ENCODE measurements at places on chromosomes 16 and 17.

DNA sequence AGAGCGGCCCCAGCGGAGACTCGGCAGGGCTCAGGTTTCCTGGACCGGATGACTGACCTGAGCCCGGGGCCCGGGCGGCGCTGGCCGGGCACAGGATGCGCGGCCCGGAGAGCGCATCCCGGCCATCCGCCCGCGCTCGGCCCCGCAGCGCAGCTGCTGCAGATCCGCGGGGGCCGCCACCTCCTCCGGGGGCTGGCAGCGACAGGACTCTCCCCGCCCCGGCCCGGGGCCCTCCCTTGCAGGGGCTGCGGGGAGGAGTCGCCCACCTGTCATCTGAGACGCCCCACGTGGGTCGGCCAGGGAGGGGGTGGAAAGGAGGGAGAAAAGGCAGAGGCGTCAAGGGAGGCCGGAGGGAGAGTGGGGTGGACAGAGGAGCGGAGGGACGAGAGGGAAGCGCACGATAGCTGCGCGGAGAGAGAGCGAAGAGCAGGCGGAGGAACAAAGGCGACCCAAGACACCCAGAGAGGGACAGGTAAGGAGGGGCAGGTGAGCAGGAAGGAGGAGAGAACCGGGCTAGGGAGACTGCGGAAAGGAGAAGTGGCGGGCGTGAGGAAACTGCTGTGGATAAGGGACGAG is 471 bp upstream of the PRKAR1A start:
- peak; percentile 66 for DNase-seq

DNA sequence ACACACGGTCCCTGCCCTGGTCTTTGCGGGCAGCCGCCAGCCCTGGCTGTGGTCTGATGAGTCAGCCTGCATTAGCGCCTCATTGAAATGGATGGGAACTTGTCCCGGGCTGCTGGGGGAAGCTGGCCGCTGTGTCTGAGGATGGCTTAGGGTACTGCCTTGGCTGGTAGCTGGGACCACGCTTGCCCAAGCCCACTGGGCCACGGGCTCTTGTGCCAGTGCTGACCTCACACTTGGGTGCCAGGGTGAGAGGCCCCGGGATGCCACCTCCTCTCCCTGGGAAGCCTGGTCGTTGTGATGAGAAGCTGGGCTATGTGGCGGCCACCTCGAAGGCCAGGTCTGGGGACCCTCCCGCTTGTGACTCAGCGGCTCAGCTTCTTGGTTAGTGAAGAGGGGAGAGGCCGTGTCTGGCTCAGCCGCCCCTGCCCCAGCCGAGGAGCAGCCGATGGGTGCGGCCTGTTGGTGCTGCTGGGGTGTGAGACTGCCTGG is 10.7 kb downstream of the CACNA1H start:
- no peak for DNase-seq

GRCh38 chr17:32265192-32265923 is at the start of gene RHBDL3:
TSS of gene RHBDL3 (plus strand) at chr17:32265832. CDS start at chr17:32266190, 358 bp downstream.
- peak; percentile 19 for DNase-seq

DNA sequence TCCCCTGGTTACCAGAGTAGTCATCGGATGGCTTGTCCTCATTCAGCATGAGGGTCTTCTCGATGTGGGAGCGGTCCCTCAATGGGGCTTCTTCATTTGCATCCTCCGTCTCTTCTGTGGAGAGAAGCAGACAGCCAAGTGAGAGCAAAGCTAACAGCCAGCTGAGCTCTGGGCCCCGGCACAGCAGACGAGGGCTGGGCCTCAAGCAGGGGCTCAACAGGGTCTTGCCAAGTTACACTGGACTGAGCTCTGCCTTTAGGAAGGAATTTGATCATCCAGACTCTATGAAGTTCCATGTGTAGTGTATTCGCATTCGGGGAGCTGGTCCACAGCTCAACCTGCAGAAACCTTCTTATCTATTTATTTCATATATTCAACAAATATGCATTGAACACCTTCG is 37.4 kb downstream of the SRL start:
- DNase-seq = no peak

DNA sequence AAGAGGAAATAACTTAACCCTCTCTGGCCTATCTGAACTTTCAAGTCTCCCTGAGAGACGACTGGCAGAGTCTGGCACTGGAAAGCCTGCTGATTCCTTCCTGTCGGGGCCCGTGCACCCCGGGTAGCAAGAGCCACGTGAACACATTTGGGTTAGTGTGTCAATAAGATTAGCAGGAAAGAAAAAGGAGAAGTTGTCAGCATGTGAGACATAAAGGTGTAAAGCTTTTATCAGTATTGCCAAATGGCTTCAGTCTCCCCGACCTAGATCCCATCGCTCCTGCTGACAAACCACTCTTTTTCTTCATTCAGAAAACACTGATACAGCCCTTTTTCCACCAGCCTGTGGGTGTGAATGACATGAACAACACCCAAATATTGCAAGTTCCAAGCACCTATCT is 74.4 kb downstream of the CCT6B start:
- no peak for DNase-seq

DNA sequence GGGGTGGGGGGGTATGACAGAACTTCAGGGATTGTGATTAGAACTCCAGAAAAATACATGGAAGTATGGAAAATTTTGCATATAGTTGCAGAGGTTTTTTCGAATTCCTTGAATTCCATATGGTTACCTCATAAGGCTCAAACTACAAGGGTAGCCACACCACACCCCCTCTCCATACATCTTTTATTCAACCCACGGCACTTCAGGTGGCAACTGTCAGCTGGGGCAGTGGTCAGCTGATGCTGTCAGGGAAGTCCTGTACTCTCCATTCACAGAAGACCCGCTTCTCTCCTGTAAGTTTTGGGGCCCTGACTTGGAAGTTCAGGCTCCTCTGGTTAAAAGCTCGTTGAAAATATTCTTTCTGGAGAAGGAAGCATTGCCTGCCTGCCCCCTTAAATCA is 57.5 kb upstream of the CLEC19A start:
- no peak for DNase-seq

DNA sequence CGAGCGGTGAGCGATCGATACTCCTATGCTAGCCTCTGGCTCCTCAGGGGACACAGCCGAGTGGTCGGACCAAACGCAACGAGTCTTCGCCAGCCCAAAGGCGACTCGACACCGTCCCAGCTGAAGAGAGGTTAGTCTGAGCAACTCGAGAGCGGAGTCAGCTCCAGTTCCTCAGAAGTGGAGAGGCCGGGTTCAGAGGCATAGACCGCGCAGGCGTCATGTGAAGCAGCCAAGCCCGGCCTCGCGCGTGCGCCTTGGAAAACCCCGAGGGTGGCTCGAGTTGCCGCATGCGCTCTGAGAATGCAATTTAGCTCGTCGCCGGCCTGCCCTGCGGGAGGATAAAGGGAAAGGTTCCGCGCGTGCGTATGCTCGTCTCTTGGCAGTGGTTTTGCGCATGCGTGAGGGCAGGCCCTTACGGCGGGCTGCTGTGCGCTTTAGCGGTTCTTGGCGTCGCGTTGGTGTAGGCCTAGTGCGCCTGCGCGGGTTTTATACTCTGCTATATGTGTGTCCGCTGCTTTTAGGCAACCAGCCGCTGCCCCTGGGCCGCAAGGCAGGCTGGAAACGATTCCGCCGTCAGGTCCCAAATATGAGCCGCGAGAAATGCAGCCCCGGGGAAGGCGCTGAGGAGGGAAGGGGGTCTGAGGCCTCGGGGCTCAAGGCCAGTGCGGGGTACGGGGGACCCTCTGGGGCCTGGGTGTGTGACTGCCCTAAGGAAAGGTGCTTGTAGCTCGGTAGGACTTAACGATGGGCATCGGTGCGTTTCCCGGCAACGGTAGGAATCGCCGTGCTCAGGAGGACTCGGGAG is at the start of gene KDM8:
Gene KDM8 (plus strand): TSS at position 20 of the 805 bp plus-strand sequence. CDS start 6,598 bp downstream, outside the sequence.
- DNase-seq = peak; percentile 100

- no peak for DNase-seq
Measured at GRCh38 chr16:63943566-63943965, 1178.3 kb downstream of the CDH11 start.

DNA sequence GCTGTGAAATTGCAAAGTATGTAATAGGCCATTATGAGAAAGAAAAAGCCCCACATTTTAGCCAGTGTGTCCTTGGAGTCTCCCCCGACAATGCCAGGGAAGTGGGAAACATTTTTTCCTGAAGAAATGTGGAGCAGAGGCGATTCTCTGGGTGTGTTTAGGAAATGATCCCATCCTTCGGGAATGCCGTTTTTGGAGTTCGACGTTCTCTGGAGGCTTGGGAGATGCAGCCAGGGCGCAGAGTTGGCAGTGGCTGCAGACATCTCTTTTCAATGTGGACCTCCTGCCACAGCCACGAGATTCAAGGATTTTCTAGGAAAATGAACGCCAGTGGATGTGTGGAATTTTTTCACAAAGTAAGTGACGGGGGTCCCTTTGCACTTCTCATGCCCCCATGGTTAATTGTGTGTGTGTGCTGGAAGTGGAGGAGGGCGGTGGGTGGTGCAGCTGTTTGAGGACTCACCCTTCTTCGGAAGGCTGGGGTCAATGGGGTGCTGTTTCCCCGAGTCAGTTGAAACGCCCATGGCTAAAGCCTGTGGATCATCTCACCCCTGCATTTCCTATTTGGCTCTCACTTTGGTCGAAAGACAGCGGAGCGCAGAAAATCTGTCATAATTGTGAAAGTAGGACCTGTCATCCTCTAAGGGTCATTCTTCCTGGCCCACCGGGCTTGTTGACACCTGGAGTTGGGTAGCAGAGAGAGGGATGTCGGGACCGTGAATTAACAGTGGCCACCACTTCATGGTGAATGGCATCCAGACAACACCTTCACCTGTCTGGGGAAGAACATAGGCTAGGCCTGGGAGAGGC is 73.2 kb downstream of the CMIP start:
- no peak for DNase-seq

DNA sequence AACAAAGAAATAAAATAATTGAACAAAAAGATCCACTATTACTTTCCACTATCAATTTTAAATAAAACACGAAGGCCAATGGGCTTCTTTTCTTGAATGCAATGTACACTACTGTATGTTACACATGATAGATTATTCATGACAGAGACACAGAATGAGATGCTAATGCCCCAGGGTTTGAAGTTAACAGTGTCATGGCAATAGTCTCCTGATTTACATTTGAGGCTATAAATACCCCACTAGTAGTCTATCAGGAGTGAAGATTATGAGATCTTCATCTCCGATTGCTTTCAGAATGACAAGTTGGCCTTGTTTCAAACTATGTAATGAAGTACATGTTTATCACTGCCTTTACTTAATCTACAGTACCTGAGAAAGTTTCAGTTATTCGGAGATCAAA is 84.4 kb downstream of the RPGRIP1L start:
- DNase-seq = no peak

DNA sequence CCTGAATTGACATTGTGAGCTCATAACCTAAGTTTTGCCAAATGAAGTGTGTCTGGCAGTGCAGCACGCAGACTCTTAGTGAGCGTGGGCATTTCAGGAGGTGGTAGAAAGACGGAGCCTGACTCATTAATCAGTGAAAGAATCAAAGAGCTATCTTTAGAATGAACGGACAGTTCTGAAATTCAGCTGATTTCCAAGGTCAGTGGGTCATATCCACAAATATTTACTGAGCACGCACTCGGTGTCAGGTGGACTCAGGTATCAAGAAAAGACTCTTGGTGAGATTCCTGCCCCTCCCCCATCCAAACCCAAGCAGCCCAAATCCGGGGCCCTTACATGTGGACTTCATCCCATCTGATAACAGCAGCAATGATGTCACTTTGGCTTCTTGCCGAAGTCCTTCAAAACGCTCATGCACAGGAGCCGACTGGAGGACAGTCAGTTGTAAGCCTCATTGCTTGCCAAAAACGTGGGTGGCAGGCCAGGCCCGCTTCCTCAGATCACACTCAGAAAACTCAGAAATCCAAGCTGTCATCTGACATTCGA is 185.8 kb downstream of the HS3ST3A1 start:
- DNase-seq = no peak

DNA sequence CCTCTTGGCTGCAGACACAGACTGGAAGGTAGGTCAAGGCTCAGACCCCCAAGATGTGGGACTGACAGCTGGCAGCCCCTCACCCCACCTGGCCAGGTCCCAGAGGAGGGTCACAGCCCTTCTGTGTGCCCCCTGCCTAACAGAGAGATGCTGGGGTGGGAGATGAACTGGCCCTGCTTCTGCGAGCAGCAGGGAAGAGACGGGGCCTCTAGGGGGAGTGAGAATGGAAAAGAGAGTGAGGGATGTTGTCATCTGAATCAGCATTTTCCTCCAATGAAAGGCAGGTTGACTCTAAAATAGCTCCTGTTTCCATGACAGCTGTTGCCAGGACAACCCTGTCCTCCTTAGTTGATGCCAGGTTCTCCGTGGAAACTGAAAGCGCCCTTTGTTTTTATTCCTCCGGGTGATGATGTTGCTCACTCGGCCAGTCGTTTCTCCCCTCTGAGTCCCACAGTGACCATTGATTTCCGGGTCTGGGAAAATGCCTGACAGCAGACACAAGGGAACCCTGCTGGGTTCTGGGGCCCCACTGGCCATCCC is 4.9 kb upstream of the NDRG4 start:
- DNase-seq = peak; percentile 52

DNA sequence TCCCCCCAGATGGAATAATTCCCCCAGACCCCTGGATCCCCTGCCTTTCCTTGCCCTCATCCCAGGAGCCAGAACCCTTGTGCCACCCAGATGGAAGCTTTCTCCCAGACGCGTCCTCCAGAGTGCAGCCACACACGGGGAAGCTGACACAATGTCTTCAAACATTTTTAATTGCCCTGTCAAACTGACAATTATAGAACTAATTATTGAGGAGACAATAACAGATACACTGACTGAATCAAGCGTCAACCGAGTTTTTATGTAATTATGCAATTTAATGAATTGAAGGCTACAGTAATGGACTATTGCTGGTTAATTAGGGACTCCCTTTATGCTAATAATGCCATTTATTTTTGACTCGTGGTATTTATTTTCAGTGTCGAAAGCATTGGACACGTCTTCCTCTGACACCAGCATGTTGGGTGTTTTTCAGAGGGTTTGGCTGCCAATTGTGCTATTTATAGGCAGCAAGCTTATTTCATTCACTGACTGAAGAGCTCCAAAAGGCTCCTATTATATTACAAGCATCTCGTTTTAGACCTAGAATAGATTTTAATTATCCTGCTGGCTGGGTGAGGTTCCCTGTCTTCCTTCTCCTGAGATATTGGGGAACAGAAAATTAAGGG is 298.2 kb upstream of the C16orf82 start:
- no peak for DNase-seq

DNA sequence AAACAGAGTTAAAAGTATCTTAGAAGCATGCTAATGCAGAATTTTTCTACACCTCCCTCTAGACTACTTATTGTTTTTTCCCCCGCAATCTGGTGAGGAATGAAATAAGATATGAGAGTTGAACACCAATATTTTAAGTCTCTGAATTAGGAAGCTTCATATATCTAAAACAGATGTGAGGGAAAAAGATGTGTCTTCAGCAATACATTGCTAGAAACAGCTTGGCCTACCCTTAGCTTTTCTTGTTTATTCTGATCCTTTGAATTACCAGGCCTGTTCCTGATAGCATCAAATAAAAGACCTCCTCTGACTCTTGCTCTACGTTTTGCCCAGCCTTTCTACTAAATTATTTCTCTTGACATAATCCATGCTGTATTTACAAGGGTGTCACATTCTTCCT is 221.8 kb downstream of the CDH11 start:
- no peak for DNase-seq

- no peak for DNase-seq
Measured at GRCh38 chr16:12290165-12290564, 313.6 kb downstream of the SNX29 start.

GRCh38 chr17:27793168-27793905 is 7.0 kb downstream of the NOS2 start:
- DNase-seq = no peak

GRCh38 chr16:82263521-82264143 is 93.6 kb upstream of the MPHOSPH6 start:
- DNase-seq = peak; percentile 42

- no peak for DNase-seq
Measured at GRCh38 chr17:42798011-42798382, 507 bp downstream of the COA3 start.

All from activated naive CD4-positive, alpha-beta T cell treated with Interleukin-2 at 50 U/mL for 16 hours (primary cell).